Vagina (tissue), 2 donors: ENCODE measurements at places on chromosomes 6 and 20.

GRCh38 chr6:44965708-44966107 lies 362.4 kb upstream of the RUNX2 start:
- DNase-seq, result no peak

DNA sequence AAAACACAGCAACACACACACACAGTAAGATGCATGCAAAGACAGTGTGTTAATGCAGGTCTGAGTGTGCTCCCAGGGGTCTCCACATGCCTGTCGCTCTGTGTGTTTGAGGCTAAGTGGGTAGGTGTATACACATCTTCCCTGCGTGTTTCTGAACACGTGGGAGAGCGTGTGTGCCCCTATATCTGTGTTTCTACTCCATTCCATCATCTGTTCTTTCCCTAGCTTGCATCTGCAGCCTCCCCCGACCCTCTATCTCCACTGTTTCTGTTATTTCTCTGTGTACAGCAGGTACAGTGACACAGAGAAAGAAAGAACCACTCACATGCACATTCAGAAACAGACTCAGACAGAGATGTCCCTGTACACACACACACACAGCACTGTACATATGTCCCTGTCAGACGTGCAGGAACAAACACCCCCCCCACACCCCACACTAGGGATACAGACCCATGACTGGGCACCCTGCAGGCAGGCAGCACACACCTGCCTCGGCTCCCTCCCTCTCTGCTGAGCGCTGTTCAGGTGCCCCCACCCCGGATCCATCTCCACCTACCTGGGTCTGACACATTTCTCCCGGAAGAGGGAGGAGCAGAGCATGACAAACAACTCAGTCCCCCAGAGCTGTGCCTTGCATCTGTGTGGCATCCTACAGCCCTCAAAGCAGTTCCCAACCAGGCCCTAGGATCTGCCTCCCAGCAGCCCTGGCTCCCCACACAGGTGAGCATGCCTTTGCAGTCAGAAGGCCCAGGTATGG lies 27.6 kb downstream of the KCNK15 start:
- DNase-seq, result no peak

DNA sequence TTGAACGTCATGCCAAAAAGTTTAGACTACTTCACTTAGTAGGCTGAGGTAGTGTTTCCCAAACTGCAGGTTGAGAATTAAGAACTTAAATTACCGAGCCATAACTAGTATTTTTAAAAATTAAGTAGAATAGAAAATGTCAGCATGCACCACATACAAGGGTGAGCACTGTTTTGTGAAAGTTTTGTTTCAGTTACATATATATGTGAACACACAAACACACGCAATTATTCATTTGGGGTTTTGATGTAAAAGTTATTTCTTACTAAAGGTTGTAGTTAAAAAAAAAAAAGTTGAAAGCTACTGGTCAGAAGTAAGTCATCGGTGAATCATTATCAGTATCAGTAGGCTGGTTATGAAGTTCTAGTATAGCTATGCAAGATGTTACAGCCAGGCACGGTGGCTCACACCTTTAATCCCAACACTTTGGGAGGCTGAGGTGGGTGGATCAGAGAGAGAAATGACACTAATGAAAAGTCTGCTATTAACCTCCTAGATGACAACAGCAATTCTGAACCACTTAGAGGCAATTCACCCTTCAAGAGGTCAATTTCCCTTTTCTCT lies 24.1 kb downstream of the FASTKD5 start:
- DNase-seq, result no peak

GRCh38 chr20:444862-445426 lies 17.4 kb downstream of the TBC1D20 start:
- no peak for DNase-seq

DNA sequence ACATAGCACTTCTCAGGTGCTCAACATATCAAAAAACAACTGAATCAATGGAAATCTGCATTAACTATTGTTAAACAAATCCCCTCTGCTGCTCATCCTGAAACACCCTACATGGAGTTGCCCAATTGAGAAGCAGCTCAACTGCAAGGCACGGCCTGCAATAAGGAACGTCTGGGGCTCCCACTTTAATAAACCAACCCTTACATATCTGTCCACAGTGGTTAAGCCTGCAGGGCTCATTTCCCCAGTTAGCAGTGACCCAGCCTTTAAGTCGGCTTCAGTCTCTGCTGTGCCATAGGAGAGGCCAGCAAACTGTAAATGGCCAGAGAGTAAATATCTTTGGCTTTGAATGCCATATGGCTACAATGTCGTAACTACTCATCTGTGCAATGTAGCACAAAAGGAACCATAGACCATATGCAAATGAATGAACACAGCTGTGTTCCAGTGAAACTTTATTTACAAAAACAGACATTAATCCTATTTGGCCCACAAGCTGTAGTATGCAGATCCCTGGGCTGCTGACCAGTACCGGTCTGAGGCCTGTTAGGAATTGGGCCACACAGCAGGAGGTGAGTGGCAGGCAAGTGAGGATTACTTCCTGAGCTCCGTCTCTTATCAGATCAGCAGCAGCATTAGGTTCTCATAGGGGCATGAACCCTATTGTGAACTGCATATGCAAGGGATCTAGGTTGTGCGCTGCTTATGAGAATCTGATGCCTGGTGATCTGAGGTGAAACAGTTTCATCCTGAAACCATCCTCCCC lies 522.7 kb upstream of the CDH4 start:
- DNase-seq, result no peak

- no peak for DNase-seq
Measured at GRCh38 chr20:51766994-51767866, 960 bp downstream of the ATP9A start.

DNA sequence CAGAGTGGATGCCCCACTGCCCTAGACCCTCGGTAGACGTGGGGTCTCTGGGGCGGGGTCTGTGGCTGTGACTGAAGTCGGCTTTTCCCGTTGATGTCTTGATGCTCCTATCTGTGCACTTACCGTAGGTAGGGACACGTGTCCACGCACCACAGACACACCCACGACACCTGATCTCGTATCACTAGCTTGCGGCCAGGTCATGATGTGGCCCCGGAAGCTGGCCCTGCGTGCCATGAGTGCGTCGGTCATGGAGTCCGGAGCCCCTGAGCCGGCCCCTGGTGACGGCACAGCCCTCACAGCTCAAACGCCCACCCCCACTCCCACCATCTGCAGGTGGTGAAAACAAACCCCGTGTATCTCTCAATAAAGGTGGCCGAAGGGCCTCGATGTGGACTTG lies 33.9 kb upstream of the MRGBP start:
- no peak for DNase-seq

DNA sequence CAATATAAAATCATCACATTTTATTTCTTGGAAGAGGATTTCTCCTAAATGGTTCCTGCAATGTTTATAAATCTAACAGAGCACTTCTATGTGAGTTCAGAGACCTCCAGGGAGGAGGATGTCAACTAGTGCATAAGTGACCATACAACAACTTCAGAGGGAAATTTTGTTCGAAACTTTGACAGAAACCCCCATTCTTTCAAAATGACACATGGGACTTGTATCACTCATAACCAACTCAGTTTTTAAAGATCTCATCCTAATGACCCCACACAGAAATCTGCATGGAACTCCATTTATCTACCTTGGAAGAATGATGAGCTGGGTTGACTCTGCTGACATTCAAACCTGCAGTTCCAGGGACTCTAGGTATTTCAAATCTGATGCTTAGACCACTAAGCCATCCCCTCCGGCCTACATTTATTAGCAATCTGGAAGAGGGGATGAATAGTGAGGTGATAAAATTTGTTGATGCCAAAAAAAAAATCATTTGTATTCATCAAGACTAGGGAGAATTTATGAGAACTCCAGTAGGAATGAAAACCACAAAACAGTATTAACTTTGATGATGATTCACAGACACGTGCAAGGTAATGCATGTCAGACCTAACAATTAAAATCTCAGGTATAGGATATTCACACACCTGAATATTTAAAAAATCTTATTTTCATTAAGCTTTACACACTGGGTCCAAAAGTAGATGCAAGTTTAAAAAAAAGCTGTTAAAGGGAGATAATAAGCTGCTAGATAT lies 153.0 kb downstream of the REV3L start:
- DNase-seq, result no peak

DNA sequence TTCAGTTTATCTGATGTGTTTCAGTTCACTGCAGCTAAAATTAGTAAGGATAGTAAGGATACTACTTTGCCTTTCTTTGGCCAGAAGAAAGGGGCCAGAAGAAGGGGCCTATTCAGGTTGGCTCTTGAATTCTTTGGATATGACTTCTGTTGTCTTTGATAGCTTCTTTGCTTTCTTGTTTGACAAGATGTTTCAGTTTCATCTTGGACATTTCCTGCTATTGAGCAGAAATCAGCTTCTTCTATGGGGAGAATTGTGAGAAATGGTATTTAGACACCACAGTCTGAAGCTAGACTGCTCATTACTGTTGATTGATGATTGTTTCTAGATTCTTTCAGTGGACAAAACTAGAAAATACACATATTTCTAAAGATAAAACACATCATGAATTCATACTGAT lies 23.2 kb downstream of the L3MBTL3 start:
- DNase-seq, result no peak

DNA sequence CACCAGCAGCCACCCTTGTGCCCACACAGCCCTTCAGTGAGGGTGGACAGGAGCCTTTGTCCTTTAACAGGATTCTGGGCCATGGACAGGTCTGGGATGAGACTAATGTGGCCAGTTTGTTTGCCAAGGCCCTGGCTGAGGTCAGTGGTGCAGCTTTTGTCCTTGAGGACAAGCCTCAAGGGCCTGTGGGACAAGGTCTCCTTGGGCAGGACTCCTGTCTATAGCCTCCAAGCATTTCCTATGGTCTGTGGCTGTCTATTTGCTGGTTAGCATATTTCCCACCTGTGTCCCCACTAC lies 44.1 kb downstream of the SUN5 start:
- no peak for DNase-seq

GRCh38 chr6:43181621-43181941 lies 415 bp upstream of the CUL9 start:
- DNase-seq, result no peak

- no peak for DNase-seq
Measured at GRCh38 chr20:45098103-45098773, 2.7 kb downstream of the KCNS1 start.

GRCh38 chr6:39441301-39441700 lies 118.8 kb upstream of the KCNK16 start:
- peak; percentile 52 for DNase-seq

DNA sequence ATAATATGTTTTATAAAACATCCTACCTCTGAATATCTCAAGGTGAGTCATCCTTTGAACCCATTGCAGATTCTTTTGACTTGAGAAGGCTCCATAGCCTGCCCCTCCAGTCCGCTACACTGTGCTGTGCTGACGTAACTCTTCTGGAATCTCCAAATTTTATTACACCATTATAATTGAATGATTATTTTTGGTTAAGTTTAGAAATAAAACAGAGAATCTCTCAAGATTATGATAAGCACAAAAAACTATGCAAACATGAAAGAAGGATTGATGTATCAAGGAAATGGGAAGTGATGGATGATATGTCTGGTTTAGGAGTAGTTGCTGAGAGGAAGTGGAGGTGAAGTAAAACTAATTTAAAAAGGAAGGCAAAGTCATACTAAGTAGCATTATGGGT lies 1021.3 kb downstream of the HACE1 start:
- no peak for DNase-seq

- no peak for DNase-seq
Measured at GRCh38 chr20:37755665-37756064, 61.8 kb downstream of the CTNNBL1 start.

DNA sequence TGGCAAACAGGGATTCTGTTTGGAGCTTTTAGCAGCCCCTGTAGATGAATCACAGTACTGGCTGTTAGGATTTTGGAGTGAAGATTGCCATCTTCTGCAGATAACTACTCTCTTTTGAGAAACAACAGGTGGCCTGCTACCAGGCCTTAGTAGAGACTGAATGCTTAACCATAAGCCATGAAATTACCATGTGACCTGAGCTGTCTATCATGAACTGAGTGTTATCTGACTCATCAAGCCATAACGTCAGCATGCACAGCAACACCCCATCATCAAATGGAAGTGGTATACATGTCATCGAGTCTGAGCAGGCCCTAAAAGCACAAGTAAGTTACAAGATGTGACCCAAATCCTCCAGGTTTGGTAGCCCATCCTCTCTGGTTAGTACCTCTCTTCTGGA lies 132.6 kb downstream of the GPR63 start:
- no peak for DNase-seq

DNA sequence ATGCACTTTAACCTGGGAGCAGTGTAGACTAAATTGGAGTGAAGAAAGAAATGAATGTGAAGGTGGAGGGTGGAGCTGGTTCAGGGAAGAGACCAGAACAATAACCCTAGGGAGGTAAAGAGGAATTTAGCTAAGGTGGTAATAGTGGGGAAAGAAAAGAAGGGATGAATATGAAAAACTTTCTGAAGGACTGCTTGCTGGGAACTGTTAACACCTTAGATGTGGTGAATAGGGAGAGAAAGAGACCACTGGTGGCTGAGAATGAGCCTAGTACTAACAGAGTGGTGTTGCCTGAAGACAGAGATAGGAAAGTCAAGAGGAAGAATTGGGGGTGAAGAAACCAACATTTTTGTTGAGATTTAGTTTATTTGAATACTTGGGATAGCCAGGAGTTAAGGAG lies 78.4 kb upstream of the HS3ST5 start:
- no peak for DNase-seq

- no peak for DNase-seq
Measured at GRCh38 chr6:324729-325125, 32.4 kb downstream of the DUSP22 start.

DNA sequence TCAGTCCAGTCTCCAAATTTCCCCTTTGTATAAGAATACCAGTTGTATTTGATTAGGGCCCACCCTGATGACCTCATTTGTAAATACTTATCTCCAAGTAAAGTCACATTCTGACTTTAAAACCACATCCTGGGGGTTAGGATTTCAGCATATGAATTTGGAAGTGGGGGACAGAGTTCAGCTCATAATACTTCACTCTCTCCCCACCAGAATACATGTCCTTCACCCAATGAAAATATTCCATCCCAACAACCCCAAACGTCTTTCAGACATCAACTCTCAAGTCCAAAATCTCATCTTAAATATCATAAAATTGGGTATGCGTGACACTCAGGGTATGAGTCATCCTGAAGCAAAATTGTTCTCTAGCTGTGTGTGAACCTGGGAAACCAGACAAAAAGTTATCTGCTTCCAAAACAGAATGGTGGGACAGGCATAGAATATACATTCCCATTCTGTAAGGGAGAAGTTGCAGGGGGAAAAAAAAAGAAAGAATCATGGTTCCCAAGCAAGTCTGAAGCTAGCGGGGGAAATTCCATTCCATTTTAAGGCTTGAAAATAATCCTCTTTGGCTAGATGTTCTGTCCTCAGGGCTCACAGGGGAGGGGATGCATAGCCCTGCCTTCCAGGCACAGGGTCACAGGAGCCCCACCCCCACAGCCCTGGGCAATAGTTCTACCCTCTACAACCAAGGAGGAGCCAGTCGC lies 113.9 kb downstream of the ADAT2 start:
- no peak for DNase-seq

DNA sequence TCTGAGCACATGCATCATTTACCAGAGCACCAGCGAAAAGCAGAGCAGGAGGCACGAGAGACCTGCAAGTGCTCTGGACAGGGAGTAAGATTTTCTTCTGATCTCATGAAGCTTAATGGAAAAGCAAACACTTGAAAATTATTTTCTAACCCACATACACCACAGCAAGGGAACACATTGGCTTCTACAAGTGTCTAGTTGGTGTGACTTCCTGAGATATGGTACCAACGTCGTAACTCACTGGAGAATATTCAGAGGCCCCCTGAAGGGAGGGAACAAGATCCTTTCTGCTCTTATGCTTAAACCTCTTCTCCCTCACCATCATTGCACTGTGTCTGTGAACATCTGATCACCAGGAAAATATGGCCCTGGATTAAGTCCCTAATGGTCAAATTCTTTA lies 48.6 kb downstream of the PSMB1 start:
- DNase-seq, result no peak
